ENCODE measurements at places on chromosomes 12 and 14. TPM values are rescaled to one million over a fixed set of nuclear protein-coding genes. Genes with fewer than 3 reads are reported as not detected.

The LRRIQ1 gene
- not detected for total RNA-seq

The P2RX2 gene
- not detected for total RNA-seq

The GPRC5D gene
- total RNA-seq, result not detected

The RDH16 gene
- 0.32 TPM for total RNA-seq

The SLC25A47 gene
- not detected for total RNA-seq

The ASCL1 gene
- total RNA-seq, result not detected

The ART4 gene
- not detected for total RNA-seq

The PARPBP gene
- total RNA-seq, result 28.9 TPM

The CISTR gene
- total RNA-seq, result not detected

The ABCC9 gene
- 0.02 TPM for total RNA-seq

Measured in T-helper 2 cell treated with Interferon-gamma antibody and Interleukin-4, amounts not matched to agents 100 ng/mL and 5 ng/mL, for 36 hours (primary cell).